ENCODE measurements at places on chromosomes 3 and 15. TPM values are rescaled to one million over a fixed set of nuclear protein-coding genes. Genes with fewer than 3 reads are reported as not detected.

GRCh38 chr15:51932161-51932560, 39.4 kb downstream of the LEO1 start:
- no peaks in the 10 kb centered on the region for H3K27me3 ChIP-seq
- H3K27ac ChIP-seq = no peak overlapping the region
- H3K4me3 ChIP-seq = no peak overlapping the region
- peaks cover 8% of the 10 kb centered on the region for H3K4me1 ChIP-seq
- DNase-seq = no peak

Gene MUC20
- total RNA-seq = 3.1 TPM

Gene ZBTB47
- 1.3 TPM for total RNA-seq

GRCh38 chr15:38490242-38490922, 36.5 kb downstream of the FAM98B start:
- peaks cover 38% of the 10 kb centered on the region for H3K36me3 ChIP-seq
- H3K27me3 ChIP-seq = no peaks in the 10 kb centered on the region
- H3K27ac ChIP-seq = peak overlapping the region; percentile 27
- H3K4me3 ChIP-seq = no peak overlapping the region

- no peak for DNase-seq
- peaks cover 10% of the 10 kb centered on the region for H3K4me1 ChIP-seq
- no peak overlapping the region for H3K4me3 ChIP-seq
Observed at GRCh38 chr15:69610277-69610676, 157.7 kb downstream of the RPLP1 start.

- H3K27me3 ChIP-seq = no peaks in the 10 kb centered on the region
- no peak for DNase-seq
- H3K36me3 ChIP-seq = no peaks in the 10 kb centered on the region
- H3K27ac ChIP-seq = no peak overlapping the region
Observed at GRCh38 chr3:155252021-155252420, 41.5 kb downstream of the STRIT1 start.

Gene AQP9
- 0.30 TPM for total RNA-seq

DNA sequence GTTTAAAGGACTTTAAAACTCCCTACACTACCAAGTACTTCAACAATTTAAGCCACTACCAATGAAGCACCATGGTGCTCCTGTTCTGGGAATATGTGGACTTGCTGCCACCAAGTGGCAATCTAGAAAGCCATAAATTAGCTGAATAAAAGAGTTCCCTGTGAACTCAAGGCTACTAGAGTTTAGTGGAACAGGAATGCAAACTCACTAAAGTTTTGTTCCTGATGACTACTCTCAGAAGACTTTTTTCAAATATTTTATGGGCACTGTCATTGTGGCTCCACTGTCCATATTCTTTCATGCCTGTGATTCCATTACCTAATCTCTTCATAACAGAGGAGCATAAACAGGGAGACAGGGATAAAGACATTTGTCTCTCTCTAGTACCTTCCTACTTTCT, 63.9 kb downstream of the TMCC1 start:
- peaks cover 1% of the 10 kb centered on the region for H3K36me3 ChIP-seq
- DNase-seq = no peak
- H3K4me1 ChIP-seq = peaks cover 17% of the 10 kb centered on the region
- no peak overlapping the region for H3K4me3 ChIP-seq
- H3K27me3 ChIP-seq = no peaks in the 10 kb centered on the region
- no peak overlapping the region for H3K27ac ChIP-seq

DNA sequence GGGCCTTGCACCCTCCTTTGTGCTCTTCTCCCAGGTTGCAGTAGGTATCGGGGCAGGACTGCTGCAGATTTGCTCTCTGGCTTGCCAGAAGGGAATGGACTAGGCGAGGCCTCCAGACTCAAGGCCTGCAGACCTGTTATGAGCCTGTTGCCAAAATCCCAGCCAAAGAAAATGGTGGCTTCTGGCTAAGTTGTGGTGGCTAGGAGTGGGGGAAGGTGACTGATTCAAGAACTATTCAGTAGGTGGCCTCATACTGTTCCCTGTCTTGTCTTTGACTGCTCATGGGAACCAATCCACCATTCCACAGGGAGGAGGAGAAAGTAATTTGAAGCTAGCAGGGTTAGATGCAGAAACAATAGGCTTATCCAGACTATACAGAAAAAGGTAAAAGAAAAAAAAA, 380.4 kb upstream of the PROK2 start:
- no peaks in the 10 kb centered on the region for H3K4me1 ChIP-seq
- no peak for DNase-seq
- H3K36me3 ChIP-seq = no peaks in the 10 kb centered on the region
- no peak overlapping the region for H3K27ac ChIP-seq
- H3K27me3 ChIP-seq = no peaks in the 10 kb centered on the region

Gene SEMA6D
- not detected for total RNA-seq

Gene ETV5
- total RNA-seq = 2.0 TPM

Measured in activated naive CD8-positive, alpha-beta T cell treated with anti-CD3 and anti-CD28 coated beads, Interleukin-2, amount 10 ng/mL, durations not matched to agents 7 days and 5 days (primary cell).